ENCODE measurements at places on chromosomes 6 and 20.

- DNase-seq = peak; percentile 35
Observed at GRCh38 chr20:44646023-44646640, 5.4 kb downstream of the ADA start.

GRCh38 chr6:135883536-135883935 lies 32.0 kb downstream of the PDE7B start:
- no peak for DNase-seq

GRCh38 chr6:120938876-120939472 lies 395.3 kb downstream of the TBC1D32 start:
- DNase-seq = no peak

DNA sequence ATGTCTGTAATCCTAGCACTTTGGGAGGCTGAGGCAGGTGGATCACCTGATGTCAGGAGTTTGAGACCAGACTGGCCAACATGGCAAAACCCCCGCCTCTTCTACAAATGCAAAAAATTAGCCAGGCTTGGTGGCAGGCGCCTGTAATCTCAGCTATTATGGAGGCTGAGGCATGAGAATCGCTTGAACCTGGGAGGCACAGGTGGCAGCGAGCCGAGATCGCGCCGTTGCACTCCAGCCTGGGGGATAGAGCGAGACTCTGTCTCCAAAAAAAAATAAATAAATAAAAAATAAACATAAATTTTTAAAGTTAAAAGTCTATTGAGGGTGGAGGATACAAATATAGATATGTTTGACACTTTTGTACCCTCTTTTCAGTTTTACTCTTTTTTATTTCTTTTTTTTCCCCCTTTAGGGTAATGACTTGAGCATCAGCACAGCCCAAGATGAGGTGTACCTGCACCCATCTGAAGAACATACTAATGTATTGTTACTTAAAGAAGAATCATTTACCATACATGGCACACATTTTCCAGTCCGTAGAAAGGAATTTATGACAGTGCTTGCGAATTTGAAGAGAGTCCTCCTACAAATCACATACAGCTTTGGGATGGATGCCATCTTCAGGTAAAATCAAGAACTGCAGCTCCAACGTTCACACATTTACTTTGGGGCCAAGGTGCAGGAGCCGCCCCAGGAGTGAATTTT lies 368.9 kb downstream of the LAMA2 start:
- no peak for DNase-seq

DNA sequence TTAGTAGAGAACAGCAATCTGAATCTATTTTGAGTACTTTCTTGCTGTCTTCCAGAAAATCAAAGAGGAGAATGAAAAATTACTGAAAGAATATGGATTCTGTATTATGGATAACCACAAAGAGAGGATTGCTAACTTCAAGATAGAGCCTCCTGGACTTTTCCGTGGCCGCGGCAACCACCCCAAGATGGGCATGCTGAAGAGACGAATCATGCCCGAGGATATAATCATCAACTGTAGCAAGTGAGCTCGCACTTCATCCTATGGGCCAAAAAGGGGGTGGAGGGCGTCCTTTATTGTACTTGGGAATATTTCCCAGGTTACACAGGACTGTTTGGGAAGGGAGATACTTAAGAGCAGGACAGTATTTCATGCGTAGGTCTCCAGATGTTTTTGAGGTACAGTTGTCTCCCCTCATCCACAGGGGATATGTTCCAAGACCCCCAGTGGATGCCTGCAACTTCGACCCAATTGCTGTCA lies 37.3 kb upstream of the PLCG1 start:
- DNase-seq = no peak

DNA sequence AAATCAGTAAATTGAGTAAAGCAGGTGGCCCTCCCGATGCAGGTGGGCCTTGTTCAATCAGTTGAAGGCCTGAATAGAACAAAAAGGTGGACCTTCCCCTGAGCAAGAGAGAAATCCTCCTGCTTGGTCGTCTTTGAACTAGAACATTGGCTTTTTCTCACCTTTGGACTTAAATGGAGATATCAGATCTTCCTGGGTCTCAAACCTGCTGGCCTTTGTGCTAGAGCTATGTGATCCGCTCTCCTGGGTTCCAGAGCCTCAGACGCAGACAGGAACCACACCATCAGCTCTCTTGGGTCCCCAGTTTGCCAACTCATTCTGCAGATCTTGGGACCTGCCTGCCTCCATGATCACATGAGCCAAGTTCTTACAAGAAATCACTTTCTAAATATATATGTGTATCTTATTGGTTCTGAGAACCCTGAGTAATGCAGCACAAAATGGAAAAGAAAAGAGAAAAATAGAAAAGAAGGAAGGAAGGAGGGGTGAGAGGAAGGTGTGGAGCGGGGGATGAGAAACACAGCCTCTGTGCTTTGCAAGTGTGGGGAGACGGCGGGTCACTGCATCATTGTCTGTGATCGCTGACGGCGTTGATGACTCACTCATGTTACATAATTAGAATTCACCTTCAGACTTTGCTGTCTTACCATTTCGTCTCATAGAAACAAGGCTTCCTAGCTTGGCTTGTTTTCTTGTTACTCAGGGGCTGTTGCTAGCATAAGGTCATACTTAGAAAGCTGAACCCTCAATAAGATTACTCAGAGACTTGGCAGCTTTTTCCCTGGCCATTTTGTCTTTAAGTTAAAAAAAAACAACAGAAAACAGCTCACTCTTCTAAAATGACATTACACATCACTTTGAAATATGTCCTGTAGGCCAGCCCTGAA lies 85.7 kb upstream of the NEDD9 start:
- peak; percentile 82 for DNase-seq

DNA sequence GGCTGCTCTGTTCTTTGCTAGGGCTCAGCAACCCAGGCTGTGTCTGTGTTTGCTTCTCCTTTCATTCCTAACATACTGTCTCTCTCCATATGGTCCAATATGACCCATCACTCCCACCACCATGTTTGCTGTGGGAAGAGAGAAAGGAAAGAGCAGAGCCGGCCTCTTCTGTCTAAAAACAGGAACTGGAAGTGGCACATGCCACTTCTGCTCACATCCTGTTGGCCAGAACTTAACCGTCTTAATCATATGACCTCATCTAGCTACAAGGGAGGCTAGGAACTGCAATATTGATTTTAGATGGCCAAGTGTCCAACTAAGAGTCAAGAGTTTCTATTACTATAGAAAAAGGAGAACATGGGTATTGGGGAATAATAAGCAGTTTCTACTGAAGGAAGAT lies 212.5 kb upstream of the CHD6 start:
- DNase-seq = no peak

- no peak for DNase-seq
Observed at GRCh38 chr20:4036351-4036750, 21.0 kb upstream of the RNF24 start.

DNA sequence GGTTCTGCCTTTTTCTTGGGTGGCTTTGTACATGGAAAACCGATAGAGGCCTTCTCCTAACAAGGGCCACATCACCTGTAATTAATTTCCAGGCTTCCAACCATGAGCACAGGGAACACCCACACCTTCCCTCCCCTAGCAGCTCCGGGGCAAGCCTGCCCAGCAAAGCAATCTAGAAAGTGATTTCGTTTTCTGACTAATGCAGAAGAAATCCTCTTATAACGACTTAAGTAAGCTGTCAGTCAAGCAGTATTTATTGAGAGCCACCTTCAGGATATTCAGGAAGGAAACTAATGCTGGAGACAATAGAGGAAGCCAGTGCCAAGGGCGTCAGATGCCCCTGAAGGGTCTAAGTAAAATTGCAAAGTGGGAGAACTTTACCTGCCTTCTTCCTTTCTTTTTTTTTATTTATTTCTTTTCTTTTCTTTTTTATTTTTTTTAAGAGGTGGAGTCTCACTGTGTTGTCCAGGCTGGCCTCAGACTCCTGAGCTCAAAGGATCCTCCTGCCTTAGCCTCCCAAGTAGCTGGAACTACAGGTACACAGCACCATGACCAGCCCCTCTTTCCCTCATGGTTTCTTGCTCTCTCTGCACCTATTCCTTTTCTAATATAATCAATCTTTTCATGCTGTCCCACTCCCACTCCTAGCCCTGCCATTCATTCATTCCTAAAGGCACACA lies 67.5 kb upstream of the MBOAT1 start:
- no peak for DNase-seq

GRCh38 chr20:17066902-17067301 lies 159.9 kb upstream of the PCSK2 start:
- no peak for DNase-seq

- DNase-seq = no peak
Observed at GRCh38 chr20:19254956-19255355, 42.5 kb downstream of the SLC24A3 start.

DNA sequence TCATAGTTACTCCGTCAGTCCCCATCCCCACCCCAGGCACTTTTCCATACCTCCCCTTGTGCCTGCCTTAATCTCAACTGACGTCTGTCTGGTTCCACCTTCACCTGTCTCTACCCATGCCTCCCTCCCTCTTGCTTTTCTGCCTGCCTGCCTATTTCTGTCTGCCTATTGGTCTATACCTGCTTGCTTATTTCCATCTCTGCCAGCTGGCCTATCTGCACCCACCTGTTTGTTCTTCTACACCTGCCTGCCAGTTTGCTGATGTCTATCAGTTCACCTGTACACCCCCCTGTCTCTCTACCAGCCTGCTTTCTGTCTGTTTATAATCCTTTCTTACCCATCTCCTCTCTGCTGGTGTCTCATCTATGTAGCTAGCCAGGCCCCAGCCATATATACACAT lies 87.5 kb downstream of the RALGAPA2 start:
- DNase-seq = no peak
